ENCODE measurements at places on chromosomes 5 and 9.

DNA sequence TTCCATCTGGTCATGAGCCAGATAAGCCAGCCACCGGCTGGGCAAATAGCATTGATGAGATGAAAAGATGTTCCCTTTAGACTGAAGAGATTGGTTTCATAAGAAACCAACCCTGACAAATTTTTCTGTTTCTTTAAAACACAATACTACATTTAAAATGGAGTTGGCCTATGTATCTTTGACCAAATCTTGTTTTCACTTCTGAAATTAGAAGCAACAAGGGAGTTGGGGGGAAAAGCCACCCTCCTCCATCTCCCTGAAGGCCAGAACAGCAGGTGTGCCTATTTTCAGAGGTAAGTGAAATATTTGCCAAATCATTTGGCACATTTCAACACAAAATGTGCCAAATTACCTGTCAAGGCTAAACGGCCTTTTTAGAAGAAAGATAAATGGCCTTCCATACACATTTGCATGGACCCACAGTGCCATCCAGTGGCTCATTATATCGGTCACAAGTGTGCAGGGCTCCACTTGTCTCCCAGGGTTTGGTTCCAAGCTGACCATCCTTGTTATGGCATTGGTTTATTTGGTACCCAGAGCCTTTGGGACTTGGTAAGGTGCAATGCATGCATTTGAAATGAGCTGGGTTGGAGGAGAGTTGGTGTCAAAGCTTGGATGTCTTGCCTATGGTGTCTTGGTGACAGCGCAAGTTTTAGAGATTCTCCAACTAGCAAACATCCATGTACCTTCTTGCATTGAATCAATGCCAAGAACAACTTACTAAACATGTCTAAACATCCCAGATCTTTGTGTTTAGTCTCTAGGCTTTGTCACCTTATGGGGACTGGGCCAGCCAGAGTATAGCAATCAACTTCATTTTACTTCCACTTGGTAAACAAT, 372.0 kb upstream of the KIF2A start:
- no peak for DNase-seq

DNA sequence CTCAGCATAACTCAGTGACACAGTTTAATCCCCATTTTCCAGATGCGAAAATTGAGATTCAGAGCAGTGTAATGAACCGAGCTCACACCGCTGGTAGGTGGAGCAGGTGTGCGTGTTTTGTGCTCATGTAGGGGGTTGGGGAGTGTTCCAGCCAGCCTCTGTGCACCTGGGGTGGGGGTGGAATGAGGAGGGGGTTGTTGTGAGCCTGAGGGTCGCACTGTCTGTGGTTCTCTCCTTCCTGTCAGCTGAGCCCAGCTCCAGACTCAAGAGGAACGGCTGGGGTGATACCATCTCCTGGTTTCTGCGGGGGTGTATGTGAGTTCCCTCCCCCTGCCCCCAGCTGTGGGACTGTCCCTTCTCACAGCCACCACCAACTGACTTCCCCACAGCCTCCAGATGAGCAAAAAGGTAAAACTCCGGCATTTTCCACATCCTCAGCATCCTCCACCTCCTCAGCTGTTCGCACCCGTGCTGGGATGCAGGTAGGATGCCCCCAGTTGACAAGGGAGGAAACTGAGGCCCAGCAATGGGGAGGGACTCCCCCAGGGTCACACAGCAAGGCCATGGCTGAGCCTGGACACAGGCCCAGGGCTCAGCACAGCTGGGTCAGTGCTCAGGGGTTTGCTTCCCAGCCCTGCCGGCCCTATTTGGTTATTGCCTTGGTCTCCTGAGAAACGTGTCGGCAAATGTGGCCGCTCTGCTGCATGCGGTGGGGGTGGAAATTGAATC, 2.1 kb downstream of the SH2D3C start:
- peak; percentile 67 for DNase-seq

- no peak for DNase-seq
Observed at GRCh38 chr5:179437341-179438001, 92.2 kb upstream of the ADAMTS2 start.

GRCh38 chr9:106897236-106897635, 34.3 kb downstream of the ZNF462 start:
- DNase-seq: no peak

GRCh38 chr9:30524311-30524710, 1860.1 kb upstream of the ACO1 start:
- DNase-seq: no peak

- DNase-seq: no peak
Observed at GRCh38 chr9:97808972-97809371, 44.1 kb upstream of the FOXE1 start.

GRCh38 chr5:97355775-97356174, 172.7 kb upstream of the RIOK2 start:
- DNase-seq: no peak

DNA sequence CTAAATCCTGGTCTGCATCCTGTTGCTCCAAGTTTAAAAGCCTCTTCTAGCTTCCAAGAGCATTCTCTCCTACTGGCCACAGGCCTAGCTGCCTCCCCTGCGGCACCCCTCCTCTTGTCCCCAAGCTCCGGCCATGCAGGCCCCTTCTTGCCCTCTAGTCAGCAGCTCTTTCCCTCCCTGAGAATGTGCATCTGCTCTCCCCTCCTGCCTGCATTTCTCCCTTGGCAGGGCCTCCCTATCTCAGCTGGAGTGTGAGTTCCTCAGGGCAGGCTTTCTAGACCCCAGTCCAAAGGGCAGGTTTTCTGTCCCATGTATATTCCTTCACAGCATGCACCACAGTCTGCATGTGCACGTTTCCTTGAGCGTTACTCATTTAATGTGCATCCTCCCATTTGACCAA, 24.6 kb upstream of the BARX1 start:
- no peak for DNase-seq

GRCh38 chr9:134179918-134180785, 15.8 kb upstream of the RNU6ATAC start:
- no peak for DNase-seq

DNA sequence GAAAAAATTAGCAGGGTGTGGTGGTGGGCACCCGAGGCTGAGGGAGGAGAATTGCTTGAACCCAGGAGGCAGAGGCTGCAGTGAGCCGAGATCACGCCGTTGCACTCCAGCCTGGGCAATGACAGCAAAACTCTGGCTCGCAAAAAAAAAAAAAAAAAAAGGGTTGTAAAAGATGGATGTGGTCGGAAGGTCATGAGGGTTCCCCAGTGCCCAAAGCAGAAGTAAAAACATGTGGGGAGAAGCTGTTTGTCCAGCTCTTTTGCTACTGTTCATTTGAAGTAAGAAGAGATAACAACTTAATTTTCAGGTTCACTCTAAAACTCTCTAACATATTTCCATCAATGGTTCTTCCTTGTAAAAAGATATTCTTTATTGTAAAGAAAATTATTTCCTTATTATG, 57.1 kb upstream of the GOLPH3 start:
- DNase-seq: no peak

- no peak for DNase-seq
Observed at GRCh38 chr5:156395306-156395675, 68.3 kb downstream of the SGCD start.

GRCh38 chr5:67003935-67004729, 192.5 kb downstream of the CD180 start:
- DNase-seq: peak; percentile 81

DNA sequence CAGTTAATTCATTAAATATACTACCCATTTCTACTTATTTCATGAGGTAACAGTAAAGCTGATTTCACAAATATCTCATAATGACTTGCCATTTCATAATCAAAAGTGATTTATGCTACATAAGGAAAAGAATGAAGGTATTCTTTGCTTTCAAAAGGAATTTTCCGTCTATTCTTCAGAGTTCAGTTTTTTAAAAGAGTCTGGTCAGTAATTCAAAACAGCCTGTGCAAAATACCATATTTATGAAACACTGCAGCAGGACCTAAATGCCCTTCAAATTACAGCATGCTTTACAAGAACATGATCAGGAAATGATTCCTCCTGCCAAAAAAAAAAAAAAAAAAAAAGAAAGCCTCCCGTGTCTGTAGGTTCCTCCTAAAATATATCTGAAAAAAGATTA, 154.7 kb downstream of the KIAA0825 start:
- DNase-seq: no peak

- DNase-seq: no peak
Observed at GRCh38 chr5:2997179-2997578, 245.7 kb upstream of the IRX2 start.

GRCh38 chr9:115117999-115118878, at the start of gene TNC:
TSS of gene TNC (minus strand) at chr9:115118157. CDS start at chr9:115091018, 27,139 bp downstream.
- no peak for DNase-seq

DNA sequence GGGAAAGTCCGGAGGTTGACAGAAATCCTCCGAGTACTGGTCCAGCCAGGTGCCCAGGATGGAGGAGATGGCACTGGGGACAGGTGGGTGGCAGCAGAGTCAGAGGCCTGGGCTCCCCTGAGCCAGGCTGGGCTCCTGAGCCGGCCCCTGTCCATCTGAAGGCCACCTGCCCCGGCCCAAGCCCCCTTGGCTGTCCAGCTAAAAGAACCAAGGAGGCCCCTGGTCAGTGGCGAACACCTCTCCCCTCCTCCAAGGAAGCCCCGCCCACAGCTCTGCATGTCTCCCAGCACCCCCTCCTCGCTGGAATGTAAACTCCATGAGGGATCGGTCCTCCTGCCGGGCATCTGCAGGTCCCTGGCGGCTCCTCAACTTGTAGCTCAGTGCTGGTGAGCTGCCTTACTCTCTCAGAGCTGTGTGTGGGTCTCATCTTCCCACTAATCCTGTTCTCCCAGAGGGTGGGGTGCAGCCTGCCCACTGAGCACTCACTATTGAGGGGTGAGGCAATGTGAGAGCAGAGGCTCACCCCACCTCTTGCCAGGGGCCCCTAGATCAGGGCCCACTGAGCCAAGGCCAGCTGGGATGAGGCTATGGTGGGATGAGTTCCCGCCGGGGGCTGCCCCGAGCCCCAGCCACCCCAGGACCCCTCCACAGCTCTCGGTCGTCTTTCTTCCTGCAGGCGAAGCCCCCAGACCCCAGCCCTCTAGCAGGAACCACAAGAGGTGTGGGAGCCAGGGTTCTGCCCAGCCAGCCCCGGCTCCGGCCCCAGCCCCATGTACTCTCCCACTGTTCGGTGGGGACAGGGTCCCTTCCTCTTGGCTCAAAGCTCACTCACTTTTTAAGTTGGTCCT, 12.0 kb downstream of the RALGDS start:
- DNase-seq: no peak

GRCh38 chr9:18786911-18787650, 245.9 kb downstream of the SAXO1 start:
- no peak for DNase-seq

All from stimulated activated CD4-positive, alpha-beta T cell treated with anti-CD3 and anti-CD28 coated beads, TNF-alpha, amount 100 ng/mL, for 1 hour (primary cell).